ENCODE measurements at places on chromosomes 5 and 9.

DNA sequence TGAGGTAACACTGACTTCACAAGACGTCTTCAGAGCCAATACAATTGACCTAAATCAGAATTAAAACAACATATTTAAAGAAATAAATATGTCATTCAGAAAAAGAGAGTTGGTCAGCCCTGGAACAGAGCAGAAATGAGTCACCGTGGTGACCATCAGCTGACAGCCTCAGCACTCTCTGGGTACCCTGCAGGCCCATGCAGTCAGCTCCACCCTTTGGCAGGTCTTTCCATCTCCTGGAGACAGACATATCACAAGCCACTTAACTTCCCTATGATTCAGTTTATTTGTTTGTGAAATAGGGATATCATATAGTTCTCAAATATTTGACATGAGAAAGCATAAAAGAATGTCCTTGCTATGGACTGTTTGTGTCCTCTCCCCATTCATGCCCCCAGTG lies 151.6 kb upstream of the MEF2C start:
- DNase-seq, result no peak

DNA sequence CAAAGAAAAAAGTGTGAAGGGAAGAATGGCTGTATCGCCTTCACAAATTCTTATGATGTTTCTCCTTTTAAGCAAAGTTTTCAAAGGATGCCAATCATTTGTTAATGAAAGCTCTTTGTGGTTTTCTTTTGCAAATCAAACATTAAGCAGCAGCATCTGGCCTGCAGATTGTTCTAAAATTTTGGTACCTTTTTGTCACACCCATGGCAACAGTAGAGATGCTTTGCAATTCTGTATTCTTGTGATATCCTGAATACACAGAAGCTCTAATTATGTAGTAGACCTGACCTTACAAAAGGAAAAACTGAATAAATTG lies 79.8 kb downstream of the CDO1 start:
- DNase-seq, result no peak

DNA sequence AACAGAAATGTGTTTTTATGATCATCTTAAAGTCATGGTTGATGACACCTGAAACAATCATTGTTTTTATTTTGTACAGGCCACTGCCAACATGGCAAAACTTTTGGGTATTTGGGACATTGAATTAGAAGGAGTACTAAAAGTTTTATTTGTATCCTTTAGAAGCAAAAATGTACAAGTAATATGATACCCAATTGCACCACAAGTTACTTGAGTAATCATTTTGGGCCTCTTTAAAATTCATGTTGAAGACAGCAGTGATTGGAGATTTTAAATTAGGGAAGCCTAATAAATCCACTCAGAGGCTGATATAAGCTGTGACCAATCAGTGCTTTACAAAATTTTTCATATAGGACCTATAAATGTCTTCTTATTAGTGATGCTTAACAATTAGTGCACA lies 212.9 kb downstream of the MARCHF11 start:
- no peak for DNase-seq

DNA sequence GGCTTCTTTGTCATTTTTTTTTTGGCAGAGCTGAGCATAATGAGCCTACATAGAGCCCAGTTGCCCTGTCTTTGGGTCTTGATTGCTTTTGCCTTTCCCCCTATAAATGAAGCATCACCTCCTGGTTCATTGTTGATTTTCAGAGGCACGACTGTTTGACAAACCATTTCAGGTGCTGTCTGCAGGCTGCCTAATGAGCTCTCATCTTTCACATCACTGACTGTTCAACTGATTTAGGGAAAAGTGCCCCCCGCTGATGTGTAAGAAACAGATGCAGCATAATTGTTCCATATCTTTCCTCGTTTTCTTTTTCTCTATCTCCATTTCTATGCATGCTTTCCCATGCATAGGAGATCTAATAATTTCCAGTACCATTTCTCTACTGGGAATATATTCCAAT lies 338.6 kb downstream of the TMEM38B start:
- DNase-seq, result no peak

GRCh38 chr5:107232788-107233187 lies 437.9 kb downstream of the EFNA5 start:
- DNase-seq, result no peak

DNA sequence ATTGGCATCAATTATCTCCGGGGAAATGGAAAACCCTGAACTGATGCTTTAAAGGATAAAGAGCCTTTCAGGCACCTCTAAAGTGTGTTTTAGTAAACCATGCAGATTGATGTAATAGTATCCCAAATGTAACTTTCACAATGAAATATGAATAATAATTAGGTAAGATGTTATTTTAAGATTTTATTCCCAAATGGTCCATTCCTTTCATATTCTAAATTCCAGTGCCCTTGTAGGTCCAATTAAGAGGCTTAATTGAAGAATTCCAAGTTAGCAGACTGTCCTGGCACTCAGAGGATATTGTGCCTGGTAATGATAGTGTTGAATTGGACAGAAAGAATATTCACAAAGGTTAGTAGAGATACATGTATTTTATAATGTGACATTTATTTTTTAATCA lies 352.5 kb upstream of the NUDT12 start:
- DNase-seq, result no peak

GRCh38 chr9:136861874-136862457 lies 4.1 kb downstream of the EDF1 start:
- peak; percentile 17 for DNase-seq

DNA sequence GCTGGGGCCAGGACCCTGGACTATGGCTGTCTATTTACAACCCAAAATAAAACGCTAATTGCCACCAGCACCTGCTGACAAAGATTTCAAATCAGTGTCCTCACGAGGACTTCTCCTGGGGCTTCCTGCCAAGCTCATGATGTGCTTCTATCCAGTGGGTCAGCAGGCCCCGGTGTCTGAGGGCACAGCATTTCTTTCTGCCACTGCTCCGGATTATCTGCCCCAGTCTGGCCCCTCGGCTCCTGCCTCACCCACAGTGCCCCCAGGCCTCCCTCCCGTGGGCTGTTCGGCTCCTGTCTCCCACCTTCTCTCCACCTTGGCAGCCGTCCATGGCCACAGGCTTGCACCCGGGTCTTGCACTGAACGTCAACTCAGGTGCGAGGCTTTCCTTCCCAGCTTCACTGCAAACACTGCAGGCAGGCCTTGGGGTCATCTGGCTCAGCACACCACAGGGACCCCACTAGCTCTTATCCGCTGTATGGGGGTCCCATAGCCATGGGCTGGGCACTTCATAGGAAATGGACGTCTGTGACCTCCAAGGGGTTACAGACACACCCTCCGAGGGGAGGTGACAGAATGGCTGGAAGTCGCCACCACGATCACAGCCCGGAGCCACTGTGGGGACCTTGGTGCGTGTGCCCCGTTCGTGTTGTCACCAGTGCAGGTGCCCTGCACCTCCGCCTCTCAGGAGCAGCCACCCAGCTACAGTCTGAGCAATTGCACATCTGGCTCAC lies 43.8 kb upstream of the FCN1 start:
- no peak for DNase-seq

DNA sequence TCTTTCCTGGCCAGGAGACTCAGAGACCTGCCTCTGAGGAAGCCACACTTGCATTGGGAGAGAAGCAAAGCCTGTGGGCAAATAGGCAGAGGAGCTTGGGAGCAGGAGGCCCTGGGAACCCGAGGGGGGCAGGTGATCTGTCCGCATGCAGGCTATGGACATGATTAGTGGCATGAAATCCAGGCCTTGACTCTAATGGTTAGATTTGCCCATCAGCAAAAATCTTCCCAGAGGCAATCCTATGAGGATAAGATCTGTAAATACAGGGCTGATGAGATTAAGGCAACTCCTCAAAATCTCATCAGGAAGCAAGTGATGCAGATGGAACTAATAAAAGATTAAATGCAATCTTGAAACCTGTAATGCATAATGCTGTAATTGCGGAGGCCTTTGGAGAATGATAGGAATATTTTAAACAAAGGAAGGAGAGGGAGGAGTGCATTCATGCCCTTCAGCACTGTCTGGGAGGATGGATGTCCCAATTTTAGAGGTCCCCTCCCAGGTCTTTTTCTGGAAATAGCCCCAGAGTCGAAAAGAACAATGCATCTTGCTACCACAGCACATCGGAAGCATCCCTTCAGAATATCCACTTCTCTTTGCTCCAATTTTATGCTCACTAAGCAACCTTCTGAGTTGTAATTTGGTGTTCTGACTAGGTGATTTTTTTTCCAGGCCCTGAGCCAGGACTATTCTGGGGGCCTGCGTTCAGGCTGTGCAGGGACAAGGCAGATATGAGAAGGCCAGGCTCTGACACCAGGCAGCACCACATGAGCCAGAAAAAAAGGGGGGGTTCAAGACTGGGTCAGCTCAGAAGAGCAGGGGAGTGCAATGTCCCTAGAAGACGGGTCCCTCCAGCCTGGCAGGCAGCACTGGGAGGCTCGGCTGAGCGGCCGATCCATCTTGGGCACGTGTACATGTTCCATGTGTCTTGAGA lies 66.5 kb downstream of the MED10 start:
- DNase-seq, result no peak

DNA sequence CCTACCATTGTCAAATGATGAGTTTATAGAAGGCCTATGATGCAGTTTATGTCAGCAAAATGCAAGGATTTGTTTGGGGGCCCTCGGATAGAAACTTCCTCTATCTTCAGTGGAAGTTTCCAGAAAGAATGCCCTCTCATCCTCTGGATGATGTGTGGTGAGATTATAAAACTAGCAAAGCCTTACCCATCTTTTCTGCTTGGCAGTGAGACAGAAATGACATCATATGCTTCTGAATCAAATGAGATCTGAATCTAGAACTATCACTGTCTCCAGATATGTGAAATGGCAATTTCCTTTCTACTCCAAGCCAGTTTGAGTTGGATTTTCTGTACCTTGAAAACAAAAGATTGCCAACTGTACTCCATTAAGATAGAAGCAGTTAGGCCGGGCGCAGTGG lies 60.4 kb upstream of the CKMT2 start:
- no peak for DNase-seq

- DNase-seq, result no peak
Measured at GRCh38 chr9:76045221-76045620, 154.7 kb downstream of the PCSK5 start.

DNA sequence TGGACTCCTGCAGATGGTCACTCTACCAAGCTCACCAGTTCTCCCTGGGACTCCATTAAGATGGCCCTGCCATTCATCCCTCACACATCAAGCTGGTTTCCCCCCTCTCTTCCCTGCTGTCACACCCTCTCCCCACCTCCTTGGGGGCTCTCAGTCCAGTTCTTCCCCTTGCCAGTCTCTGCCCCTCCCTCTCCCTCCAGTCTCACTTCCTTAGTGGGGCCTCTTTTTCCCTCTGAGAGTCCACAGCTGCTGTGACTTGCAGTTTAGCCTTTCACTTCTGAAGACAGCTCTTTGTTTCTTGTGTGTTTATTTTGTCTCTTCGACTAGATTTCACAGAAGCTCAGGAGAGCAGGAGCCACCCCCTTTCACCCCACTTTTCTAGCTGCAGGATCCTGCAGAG lies 10.5 kb downstream of the DOCK2 start:
- no peak for DNase-seq
